ENCODE measurements at places on chromosomes 5 and 9. TPM values are rescaled to one million over a fixed set of nuclear protein-coding genes. Genes with fewer than 3 reads are reported as not detected.

The SGCD gene
- 11.7 TPM for total RNA-seq

The SPRY4 gene
- total RNA-seq = 1.3 TPM

The SAXO1 gene
- total RNA-seq = 0.18 TPM

The FAM200C gene
- total RNA-seq = 5.5 TPM

The IL4 gene
- not detected for total RNA-seq

The PTGDS gene
- 27.6 TPM for total RNA-seq

The IL7R gene
- total RNA-seq = 0.90 TPM

The SOX30 gene
- total RNA-seq = not detected

The PLAC8L1 gene
- total RNA-seq = not detected

The MARVELD2 gene
- total RNA-seq = 0.63 TPM

DNA sequence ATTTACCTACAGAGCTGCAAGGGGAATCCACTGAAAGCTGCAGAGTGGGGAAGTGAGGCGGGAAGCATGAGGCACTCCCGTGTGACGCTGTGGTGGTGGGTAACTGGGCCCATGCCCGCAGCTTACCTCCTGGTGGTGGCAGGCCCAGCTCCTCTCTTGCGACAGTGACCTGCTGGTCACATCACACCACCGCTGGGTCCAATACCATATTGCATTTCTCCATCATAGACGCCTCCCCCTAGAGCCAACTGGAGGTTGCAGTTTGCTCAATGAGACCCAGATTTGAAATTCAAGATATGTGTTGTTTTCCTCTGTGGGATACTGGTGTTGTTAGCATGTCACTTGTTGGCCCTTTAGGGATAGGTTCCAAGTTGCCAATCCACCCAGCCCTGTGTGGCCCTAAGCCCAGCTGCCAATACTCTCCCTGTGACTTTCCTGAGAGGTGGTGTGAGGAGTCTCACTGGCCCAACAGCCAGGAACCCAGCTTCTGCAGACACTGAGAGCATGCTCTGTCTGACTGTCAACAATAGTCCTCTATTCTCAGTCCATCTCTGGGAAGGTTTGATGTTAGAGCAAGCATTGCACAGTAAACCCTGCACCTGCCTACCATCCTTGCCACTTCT, 428.3 kb downstream of the GADD45G start:
- DNase-seq = no peak

DNA sequence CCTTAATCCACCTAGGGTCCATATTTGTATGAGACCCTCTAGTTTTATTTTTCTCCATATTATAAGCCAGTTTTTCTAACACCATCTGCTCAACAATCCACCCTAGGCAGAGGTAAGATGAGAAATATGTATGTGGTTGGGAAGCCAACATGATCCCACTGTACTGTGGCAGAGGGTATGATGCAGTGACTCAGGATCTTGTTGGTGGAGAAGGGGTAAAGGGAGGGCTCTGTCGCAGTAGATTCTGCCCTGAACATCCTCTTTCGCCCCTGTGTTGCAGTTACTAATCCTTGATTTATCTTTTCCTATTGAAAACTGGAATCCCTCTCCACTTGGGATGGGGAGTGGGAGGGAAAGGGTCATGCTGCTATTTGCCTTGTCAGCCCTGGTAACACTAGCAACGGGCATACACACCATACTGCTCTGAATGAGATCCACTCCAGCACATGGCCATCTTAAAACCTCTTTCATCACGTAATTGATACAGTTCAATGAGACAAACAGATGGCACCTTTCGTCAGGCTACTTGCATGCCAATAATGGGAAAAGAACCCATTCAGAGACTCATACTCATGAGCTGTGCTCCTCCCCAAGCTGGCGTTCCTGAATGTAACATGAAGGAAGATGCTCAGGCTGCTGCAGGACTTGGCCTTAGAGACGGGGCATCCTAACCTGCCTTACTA, 63.0 kb downstream of the ADAMTS12 start:
- DNase-seq = no peak

DNA sequence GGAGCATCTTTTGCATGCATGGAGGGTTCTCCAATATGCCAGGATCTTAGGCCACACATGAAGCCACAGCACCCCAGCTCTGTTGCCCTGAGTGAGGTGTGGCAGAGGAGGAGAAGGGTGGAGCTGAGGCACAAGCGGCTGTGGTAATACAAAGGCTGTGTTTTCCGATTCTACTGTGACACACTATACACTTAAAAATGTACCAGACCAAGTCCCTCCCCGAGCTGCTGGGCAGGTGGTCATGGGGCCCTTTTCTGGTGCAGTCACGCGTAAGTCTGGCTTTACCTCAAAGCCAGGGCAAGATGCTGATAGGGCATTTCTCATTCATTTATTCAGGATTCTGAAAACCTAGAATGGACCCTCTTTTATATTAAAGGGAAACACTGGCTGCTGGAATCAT, 3.7 kb downstream of the ADGRV1 start:
- no peak for DNase-seq

- no peak for DNase-seq
These were observed 41.6 kb downstream of the MLLT3 start for GRCh38 chr9:20580673-20581072.

GRCh38 chr9:90979639-90980038, 178.0 kb downstream of the SYK start:
- DNase-seq = no peak

DNA sequence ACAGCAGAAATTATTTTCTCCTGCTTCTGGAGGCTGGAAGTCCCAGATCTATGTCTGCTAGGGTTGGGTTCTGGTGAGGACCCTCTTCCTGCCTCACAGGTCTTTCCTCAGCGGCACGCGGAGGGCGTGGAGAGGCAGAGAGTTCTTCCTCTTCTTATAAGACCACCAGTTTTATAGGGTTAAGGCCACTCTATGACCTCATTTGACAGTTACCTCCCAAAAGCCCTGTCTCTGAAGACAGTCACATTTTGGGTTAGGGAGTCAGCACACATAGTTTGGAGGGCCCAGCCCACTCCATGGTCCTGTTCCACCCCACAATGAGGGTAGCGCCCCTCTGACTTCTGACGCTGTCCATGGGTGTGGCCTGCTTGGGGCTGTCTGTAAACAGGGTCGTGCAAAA, 46.7 kb downstream of the TRIP13 start:
- DNase-seq = no peak

- no peak for DNase-seq
These were observed 22.2 kb downstream of the ENG start for GRCh38 chr9:127832248-127832647.

DNA sequence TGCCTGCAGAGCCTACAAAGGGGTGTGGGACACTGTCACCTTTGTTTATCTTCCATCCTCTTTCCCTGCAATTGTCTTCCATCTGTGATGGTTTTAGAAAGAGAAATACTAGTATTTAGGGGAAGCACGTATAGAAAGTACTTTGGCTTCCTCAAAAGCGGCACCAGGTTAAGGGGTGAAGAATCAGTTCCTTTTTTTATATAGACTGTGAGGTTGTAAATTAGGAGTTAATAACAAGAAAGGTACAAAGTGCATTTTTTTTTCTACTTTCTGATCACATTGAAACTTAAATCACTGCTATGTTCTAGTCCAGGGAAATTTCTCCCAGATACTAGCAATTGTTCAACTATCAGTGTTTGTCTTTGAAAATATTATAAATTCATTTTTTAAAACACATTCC, 219.3 kb downstream of the CEMIP2 start:
- no peak for DNase-seq

DNA sequence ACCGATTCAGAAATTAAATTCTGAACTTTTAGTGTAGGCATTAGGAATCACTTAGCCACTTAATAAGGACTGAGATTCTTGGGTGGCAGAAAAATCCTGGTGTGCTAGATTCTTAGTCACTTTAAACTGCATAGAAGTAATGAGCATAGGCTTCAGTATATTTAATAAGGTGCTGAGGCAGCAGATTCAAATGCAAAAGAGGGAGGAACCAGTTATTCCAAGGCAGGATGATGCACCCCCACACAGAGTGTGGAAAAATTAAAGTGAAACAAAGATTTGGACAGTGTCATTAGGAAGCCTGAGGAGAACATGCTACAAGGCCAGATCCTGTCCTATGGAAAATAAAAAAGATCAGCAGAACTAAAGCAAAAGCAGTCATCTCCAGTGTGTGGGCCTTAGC, 217.7 kb downstream of the PJA2 start:
- DNase-seq = no peak

- DNase-seq = peak; percentile 75
These were observed 574.8 kb downstream of the PSAT1 start for GRCh38 chr9:78871452-78872331.

GRCh38 chr5:92313385-92313784, 930.3 kb upstream of the ARRDC3 start:
- DNase-seq = no peak

DNA sequence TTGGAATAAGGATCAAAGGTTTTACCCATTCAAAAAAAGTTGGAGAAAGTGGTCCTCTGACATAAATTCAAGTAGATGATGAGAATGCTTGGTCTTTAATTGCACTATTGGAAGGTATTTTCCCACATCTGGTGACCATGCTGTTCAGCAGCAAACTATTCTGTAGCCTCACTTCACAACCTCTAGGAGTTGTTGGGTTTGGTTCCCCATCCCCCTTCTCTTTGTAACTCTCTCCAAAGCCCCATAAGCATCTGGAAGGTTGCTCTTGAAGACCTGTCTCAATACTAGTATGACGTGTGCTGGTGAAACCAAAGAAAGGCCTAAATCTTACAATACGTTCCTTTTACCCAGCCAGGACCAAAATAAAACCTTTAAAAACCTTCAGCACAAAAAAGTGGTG, 8.5 kb downstream of the RGMB start:
- no peak for DNase-seq

GRCh38 chr5:61306531-61307131, 25.4 kb upstream of the ZSWIM6 start:
- peak; percentile 84 for DNase-seq

GRCh38 chr9:123157221-123157620, 111.2 kb downstream of the STRBP start:
- DNase-seq = peak; percentile 3

DNA sequence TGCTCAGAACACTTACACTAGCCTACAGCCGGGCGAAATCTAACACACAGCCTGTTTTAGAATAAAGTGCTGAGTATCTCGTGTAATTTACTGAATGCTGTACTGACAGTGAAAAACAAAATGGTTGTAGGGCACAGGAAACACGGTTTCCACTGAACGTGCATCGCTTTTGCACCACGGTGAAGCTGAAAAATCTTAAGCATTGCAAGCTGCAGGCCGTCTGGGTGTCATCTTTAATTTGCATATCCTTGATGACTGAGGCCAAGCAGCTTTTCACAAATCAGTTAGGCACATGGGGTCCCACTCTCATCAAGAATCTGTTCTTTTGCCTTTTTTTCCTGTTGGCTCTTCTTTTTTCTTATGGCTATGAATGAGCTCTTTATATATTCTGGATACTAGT, 58.2 kb downstream of the CAMSAP1 start:
- DNase-seq = no peak

GRCh38 chr5:138844812-138845513, 30.2 kb downstream of the LRRTM2 start:
- DNase-seq = peak; percentile 90

GRCh38 chr5:137734962-137735554, 831 bp downstream of the KLHL3 start:
- peak; percentile 43 for DNase-seq

DNA sequence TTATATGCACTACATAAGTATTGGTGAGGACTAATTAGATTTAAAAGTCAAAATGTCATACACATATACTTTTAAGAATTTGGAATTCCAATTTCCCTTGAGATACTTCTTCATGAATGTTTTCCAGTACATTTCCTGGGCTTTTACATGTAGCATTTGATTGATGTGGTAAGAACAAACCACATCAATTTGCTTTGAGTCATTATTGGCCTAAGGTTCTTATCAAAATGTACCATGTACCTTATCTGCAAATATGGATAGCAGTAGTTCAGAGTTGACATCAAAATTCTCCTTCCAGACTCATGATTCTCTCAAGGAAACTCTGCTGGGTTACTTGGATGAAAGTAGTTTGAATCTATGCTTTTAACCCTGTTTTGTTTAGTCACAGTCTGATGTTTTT, 2.5 kb downstream of the CAST start:
- no peak for DNase-seq
